ENCODE measurements at places on chromosomes 12 and 14. TPM values are rescaled to one million over a fixed set of nuclear protein-coding genes. Genes with fewer than 3 reads are reported as not detected.

LRRC43 gene
- 1.5 TPM for total RNA-seq

- no peaks in the 10 kb centered on the region for H3K27me3 ChIP-seq
- no peaks in the 10 kb centered on the region for H3K4me1 ChIP-seq
- DNase-seq: no peak
- no peaks in the 10 kb centered on the region for H3K36me3 ChIP-seq
- H3K4me3 ChIP-seq: no peak overlapping the region
- H3K27ac ChIP-seq: peak overlapping the region; percentile 6
Observed at GRCh38 chr12:71162832-71163763, 5.3 kb upstream of the TSPAN8 start.

CRY1 gene
- total RNA-seq: 43.8 TPM

DNA sequence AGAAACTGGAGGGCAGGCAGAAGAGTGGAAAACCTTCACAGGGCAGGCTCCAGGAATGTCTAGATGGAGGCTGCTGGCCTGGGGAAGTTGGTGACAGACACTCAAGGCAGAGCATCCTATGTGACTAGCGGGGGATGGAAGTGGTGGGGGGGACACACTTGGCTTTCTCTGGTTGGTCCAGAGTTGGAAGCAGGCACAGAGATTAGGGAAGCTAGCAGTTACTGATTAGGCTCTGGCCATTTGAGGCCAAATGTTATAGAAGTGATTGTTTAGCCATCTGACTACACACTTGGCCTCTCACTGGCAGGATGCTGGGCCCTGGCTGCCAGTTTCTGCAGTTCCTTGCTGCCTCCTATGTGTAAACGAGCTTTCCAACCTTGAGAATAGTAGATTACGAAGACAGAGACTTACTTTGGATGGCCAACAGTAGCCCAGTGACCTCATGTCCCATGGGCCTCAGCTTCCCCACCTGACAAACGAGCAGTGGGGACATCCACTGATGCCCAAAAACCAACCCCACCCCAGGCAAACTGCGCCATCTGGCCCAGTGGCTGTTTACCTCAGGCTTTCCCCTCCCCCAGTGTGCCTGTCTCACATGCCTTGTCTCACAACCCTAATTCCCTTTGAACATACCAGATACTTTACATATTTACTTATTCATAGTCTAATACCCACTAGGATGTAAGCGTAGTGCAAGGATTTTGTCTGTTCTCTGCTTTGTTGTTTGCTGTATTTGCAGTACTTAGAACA is 102.7 kb downstream of the PAPLN start:
- H3K4me3 ChIP-seq: no peak overlapping the region
- H3K27me3 ChIP-seq: no peaks in the 10 kb centered on the region
- no peaks in the 10 kb centered on the region for H3K4me1 ChIP-seq
- H3K27ac ChIP-seq: no peak overlapping the region

DNA sequence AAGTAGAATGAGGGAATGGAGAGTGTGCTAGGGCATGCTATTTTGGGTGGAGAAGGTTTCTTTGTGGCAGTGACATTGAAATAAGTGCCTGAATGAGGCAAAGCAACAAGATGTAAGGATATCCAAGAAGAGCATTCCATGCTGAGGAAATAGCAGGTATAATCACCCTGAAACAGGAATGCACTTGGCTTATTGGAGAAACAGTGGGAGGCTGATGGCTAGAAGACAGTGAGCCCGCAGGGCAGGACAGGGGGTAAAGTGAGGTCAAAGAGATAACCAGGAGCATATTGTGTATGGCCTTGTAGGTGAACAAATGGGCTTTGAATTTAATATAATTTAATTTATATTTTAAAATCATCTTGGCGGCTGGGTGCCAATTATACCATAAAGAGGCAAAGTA is 877.0 kb downstream of the DIO2 start:
- DNase-seq: no peak
- H3K27ac ChIP-seq: no peak overlapping the region
- H3K4me1 ChIP-seq: no peaks in the 10 kb centered on the region

DNA sequence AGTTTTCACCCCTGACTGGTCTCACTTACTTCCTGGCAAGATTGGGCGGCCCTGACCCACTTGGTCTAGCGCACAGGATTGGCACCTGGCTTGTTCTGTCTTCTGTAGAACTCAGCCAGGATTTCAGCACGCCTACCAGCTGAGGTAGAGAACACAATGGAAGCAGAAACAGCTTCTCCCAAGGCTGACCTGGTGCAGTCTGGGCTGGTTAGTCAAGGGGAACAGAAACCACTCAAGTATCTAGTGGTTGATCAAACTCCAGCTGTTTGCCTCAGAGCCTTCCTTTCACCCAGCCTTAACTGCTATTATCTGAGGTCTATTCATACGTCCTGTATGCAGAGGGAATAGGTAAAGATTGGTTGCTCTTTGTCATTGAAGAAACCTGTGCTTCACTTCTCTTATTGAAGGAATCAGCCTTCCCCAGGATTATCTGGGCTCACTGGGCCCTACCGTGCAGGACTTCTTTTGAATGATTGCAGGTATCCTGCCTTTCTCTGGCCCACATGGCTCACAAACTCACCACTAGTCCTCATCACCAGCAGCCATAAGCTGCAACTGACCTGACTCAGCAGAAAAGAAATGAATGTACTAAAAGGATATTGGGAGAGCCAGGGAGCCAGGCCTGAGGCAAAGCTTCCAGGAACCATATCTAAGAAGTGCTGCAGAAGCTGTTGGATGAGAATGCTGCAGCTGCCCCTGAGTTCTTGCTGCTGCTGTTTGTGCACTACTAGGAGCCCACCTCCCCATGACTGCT is 2.5 kb upstream of the PLEKHD1 start:
- peaks cover 2% of the 10 kb centered on the region for H3K27me3 ChIP-seq
- H3K36me3 ChIP-seq: no peaks in the 10 kb centered on the region
- H3K27ac ChIP-seq: no peak overlapping the region
- DNase-seq: no peak
- H3K4me3 ChIP-seq: no peak overlapping the region

DNA sequence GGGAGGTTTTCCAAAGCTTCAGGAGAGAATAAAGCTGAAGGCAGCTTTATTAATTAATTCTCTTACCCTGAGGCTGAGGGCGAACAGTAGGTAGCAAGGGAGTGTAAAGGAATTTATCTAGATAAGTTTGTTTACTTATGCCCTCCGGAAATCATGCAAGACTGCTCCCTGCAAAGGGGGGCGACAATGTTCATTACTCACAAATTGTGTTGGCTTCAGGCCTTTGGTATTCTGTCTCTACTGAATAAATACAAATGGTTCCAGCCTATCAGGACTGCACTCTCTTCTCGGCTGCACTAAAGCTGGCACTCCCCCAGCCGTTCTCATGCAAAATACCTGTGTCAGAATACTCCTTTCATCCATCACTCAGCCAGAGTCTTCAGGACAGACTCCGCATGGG is 120.8 kb downstream of the PPHLN1 start:
- no peaks in the 10 kb centered on the region for H3K27me3 ChIP-seq
- H3K4me1 ChIP-seq: peaks cover 6% of the 10 kb centered on the region
- no peak for DNase-seq
- H3K36me3 ChIP-seq: no peaks in the 10 kb centered on the region
- H3K4me3 ChIP-seq: no peak overlapping the region
- H3K27ac ChIP-seq: no peak overlapping the region

GRCh38 chr14:75372260-75372659 is 55.6 kb upstream of the JDP2 start:
- no peaks in the 10 kb centered on the region for H3K36me3 ChIP-seq
- DNase-seq: no peak
- H3K27me3 ChIP-seq: peaks cover 5% of the 10 kb centered on the region
- no peaks in the 10 kb centered on the region for H3K4me1 ChIP-seq
- no peak overlapping the region for H3K27ac ChIP-seq

TCL1B gene
- not detected for total RNA-seq

CFAP54 gene
- 0.64 TPM for total RNA-seq

- no peaks in the 10 kb centered on the region for H3K27me3 ChIP-seq
- H3K36me3 ChIP-seq: no peaks in the 10 kb centered on the region
- H3K4me3 ChIP-seq: no peak overlapping the region
Observed at GRCh38 chr12:116765271-116765670, 27.2 kb downstream of the RNFT2 start.

GRCh38 chr12:89231686-89232085 is 120.6 kb downstream of the DUSP6 start:
- no peak overlapping the region for H3K27ac ChIP-seq
- H3K27me3 ChIP-seq: peaks cover 2% of the 10 kb centered on the region
- H3K36me3 ChIP-seq: no peaks in the 10 kb centered on the region
- H3K4me3 ChIP-seq: no peak overlapping the region

SLC11A2 gene
- total RNA-seq: 59.9 TPM

DNA sequence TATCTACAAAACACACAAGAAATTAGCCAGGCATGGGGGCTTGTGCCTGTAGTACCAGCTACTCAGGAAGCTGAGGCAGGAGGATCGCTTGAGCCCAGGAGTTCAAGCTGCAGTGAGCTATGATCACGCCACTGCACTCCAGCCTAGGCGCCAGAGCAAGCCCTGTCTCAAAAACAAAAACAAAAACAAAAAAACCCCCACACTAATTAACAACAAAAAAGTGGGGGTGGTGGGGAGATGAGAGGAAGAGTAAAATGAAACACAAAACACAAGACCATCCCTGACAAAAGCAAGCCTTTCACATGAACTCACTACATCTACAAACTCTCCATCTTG is 53.9 kb upstream of the HECTD1 start:
- H3K4me3 ChIP-seq: no peak overlapping the region
- H3K36me3 ChIP-seq: no peaks in the 10 kb centered on the region
- H3K27ac ChIP-seq: no peak overlapping the region
- DNase-seq: no peak
- H3K27me3 ChIP-seq: no peaks in the 10 kb centered on the region

FAM181A gene
- not detected for total RNA-seq

DNA sequence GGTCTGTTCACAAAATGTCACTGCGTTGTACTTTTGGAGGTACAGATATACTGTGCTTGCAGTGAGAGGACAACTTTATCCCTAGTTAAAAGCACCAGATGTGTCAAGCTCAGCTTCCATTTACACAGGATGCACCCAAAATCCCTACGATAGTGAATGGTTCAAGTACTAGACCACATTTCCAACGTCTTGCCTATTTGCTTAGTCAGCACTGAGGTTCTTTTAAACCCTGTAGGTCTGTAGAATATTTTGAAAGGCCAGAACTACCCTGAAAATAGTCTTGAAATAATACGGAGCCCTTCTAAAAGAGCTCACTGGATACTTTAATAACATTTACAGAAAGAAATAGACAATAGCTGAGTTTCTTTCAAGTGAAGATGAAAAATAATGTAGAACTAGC is 466.1 kb downstream of the FUT8 start:
- H3K36me3 ChIP-seq: no peaks in the 10 kb centered on the region
- DNase-seq: no peak
- no peaks in the 10 kb centered on the region for H3K4me1 ChIP-seq
- no peak overlapping the region for H3K4me3 ChIP-seq
- H3K27ac ChIP-seq: no peak overlapping the region

MYH6 gene
- total RNA-seq: not detected

- no peak overlapping the region for H3K27ac ChIP-seq
- no peak for DNase-seq
Observed at GRCh38 chr12:7712841-7713442, 1.7 kb downstream of the DPPA3 start.

PRKD1 gene
- total RNA-seq: 8.2 TPM

DNA sequence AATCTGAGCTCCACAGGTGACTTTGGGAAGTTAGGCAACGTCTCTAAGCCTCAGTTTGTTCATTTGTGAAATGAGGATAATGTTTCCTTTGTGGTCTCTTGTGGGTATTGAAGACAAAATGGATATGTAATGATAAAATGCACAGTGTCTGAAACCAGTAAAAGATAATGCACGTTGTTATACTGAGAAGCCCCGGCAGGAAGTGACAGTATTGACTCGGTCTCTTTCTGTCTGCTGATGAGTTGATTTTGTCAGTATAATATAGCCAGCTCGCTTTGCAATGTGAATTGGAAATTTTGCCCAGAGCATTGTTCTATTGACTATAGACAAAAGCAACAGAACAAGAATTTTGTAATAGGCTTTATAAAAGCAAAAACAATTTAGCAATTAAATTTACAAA is 49.2 kb upstream of the SLC38A1 start:
- H3K4me3 ChIP-seq: no peak overlapping the region
- no peaks in the 10 kb centered on the region for H3K27me3 ChIP-seq
- DNase-seq: no peak
- H3K27ac ChIP-seq: no peak overlapping the region
- H3K36me3 ChIP-seq: no peaks in the 10 kb centered on the region
- H3K4me1 ChIP-seq: no peaks in the 10 kb centered on the region

IAPP gene
- total RNA-seq: not detected

MORN3 gene
- total RNA-seq: 0.72 TPM

DNA sequence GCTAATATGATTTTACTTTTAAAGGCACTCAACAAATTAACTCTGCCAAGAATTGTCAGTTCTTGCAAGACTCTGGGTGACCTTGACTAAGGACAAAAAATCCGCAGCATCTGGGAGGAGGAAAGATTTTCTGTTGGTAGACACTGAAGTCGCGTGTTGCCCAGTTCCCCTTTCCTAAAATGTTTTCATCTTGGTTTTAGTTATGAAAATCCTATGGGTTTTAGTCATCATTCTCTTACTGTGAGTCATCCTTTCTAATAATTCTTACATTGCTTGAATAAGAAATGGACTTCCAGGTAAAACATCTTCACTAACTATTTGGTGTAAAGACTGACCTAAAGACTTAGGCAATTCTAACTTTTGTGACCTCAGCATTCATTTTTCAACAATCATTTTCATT is 9.1 kb downstream of the GSG1 start:
- H3K27ac ChIP-seq: no peak overlapping the region
- no peaks in the 10 kb centered on the region for H3K36me3 ChIP-seq
- no peak overlapping the region for H3K4me3 ChIP-seq
- DNase-seq: no peak
- H3K27me3 ChIP-seq: no peaks in the 10 kb centered on the region
- peaks cover 21% of the 10 kb centered on the region for H3K4me1 ChIP-seq

ZDHHC22 gene
- 0.46 TPM for total RNA-seq

DNA sequence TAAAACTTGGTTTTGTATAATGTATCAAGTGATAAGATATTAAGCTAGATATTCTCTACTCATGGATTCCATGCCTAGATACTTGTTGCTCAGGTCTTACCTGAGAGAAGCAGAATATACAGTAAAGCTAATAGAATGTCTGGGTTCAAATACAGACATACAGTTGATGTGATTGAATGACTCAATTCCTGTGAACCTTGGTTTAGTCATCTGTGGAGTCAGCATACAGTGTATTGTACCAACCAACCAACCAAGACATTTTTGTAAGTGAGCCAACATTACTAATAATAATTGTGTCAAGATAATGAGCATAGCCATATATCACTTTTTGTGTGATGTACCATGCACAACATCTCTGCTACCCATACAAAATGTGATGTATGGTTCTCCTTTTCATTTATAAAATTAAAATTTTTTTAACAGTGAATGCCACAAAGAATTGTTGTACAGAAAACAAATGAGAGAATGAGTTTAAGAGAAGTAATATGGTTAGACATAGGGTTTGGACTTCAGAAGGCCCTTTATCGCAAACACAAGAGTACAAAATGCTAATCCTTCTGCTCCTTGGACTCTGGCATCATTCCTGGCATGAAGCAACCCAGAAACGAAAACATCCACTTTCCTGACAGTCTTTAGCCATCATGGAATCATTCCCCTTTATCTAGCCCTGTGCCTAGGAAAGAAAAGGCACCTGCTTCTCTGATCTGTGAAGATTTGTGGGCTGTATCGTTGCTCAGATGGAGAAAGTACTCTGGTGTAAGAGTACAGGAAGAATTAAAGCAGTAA is 977.2 kb upstream of the USP15 start:
- H3K27me3 ChIP-seq: no peaks in the 10 kb centered on the region
- no peak overlapping the region for H3K4me3 ChIP-seq
- no peaks in the 10 kb centered on the region for H3K4me1 ChIP-seq
- H3K27ac ChIP-seq: no peak overlapping the region
- H3K36me3 ChIP-seq: no peaks in the 10 kb centered on the region

GRCh38 chr12:93441081-93441616 is 598 bp downstream of the UBE2N start:
- no peaks in the 10 kb centered on the region for H3K27me3 ChIP-seq
- H3K4me3 ChIP-seq: peak overlapping the region; percentile 77
- peak overlapping the region; percentile 87 for H3K27ac ChIP-seq
- H3K4me1 ChIP-seq: peaks cover 31% of the 10 kb centered on the region

CLMN gene
- total RNA-seq: 34.9 TPM

RNASE11 gene
- total RNA-seq: not detected

Measured in Panc1 (cell line).